PC-9 (cell line): ENCODE measurements at places on chromosomes 7 and 10. TPM values are rescaled to one million over a fixed set of nuclear protein-coding genes. Genes with fewer than 3 reads are reported as not detected.

Gene PCLO
- total RNA-seq: 2.6 and 4.0 TPM in 2 replicates

Gene SYT15B
- total RNA-seq: 0.94 and 1.1 TPM in 2 replicates

Gene SLC25A28
- 17.6 and 17.7 TPM in 2 replicates for total RNA-seq

GRCh38 chr10:35336084-35336831 is at the start of gene CCNY:
CCNY (plus strand) TSS chr10:35336509; CDS start chr10:35337054, 545 bp downstream.
- peak; percentile 67 for DNase-seq

Gene PPP1R17
- not detected in 2 replicates for total RNA-seq

DNA sequence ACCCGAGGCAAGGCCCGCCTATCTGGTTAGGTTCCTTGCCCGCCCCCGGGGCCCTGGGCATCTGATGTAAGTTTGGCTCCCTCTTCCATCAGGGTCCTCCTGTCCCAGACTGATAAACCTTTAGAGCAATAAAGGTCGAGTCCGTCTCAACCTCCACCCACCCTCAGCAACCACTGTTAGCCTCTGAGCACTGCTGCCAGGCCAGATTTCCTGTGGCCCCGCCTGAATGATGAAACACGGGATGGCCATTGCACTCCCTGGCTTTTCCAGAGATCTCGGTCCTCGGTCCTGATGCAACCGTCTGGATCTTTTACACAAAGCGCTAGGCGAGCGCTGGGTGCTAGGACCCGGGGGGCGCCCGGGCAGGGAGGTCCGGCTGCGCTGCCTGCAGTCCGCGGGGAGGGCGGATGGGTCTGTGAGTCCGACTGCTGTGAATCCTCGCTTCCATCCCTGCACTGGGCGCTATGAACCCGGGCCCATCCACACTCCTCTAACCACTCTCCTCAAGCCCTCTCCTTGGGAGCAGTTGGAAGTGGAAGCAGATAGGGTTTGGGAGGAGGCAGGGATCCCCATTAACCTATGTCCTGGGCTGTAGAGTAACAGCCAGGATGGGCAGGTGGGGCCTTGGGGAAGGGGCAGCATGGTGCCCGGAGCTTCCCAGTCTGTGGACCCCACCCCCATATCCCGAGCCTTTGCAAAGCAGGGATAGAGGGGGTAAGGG is 875 bp upstream of the DDIT4 start:
- peak; percentile 93 for DNase-seq

DNA sequence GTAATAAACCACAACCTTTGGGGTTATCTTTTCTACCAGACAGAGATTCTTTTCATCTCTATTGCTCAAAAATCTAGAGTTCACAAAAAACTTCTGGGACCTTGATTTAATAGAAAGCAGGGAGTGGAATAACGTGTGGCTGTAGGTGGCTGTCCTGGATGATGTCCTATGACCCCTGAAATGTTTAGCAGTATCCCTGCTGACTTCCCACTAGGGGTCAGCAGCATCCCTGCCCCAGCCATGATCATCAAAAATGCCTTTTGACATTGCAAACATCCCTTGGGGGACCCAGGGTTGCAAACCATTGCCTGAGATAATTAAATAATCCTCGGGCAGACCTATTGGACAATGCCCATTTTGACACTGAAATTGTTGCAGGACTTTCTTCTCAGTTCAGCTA is 177.1 kb downstream of the USP6NL start:
- DNase-seq: no peak

DNA sequence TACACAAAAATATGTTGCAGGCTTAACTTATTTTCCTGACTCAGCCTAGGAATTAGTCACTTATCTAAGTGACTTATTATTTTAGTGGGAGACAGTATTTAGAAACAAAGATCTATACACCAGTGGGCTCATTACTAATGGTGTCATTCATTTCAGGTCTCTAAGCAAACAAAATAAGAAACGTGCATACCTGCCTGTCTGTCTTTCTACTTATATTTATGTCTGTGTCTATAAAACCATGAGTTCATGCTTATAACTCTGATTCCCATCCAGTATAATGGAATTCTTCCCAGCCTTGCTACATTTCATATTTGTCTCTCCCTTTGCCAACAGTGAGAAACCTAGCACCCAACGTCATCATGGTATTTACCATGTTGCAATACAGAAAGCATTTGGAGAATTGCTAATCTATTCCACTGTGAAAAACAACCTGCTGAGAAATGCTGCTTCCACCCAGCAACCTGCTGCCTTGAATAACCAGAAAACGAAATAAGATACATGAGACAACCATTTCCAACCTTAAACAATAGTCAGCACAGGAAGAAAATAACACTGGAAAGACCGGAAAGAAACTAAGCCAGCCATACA is 501.0 kb downstream of the GLRX3 start:
- no peak for DNase-seq

DNA sequence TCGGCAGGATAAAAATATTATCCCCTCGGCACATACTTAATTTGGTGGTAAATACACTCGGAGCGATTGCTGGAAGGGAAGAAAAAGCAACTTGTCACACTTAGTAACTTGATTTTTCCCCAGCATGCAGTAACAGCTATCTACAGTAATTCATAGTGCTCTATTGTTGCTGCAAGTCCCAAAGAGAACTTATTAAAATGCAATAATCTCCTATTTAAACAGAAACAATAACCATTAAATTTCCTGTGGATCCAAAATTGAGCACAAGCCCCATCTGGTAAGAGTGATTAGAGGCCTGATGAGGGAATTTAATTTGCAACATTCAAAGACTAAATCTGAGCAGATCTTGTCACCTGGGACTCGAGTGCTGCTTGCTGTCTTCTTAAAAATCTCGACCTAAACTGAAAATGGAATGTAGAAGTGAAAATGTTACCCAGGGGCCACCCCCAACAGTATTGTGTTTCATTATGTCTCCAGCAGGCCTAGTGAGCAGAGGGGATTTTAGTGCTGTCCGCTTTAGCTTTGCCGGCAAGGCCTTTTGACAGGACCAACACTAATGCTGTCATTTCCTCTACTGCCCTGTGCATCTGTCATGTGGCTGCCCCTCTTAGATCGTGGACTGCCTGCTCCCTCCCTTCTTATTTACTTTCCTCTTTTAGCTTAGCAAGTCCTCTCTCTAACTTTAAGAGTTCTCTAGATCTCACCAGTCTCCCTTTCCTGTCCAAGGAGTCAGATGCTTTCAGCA is 639.7 kb downstream of the AUTS2 start:
- no peak for DNase-seq

- no peak for DNase-seq
Measured at GRCh38 chr10:76070916-76071315, 639.5 kb downstream of the LRMDA start.

DNA sequence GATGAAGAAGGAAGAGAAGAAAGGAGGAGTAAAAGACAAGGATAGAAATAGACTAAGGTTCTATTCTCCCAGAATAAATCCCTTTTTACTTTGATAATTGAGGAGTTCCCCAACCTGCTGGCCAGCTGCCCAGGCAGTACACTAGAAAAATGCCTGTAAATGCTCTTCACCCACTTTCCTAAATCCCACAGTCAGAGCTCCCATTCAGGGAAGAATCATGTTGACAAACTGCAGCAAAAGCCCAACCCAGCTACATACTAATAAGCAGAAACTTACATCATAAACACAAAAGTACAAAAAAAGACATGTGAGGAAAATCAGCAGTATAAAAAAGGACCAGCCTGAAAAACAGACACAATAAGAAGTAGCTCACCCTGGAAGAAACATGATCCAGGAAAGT is 15.8 kb upstream of the KDM7A start:
- no peak for DNase-seq

DNA sequence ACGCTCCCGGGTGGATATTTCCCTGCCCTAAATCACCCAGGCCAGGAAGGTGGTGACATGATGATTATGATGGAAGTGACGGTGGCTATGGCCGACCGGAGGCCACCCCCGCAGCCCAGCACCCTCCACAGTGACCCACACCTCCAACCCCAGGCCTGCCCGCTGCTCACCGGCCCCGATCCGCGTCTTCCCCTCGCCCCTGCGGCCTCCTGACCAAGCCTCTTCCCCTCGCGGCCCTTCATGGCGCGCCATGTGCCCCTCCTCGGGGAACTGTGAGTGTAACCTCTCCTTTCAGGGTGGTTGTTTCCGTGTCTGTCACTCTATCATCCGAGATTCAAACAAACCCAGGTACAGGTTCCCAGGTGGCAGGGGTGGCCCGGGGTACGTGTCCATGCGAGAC is 78.3 kb downstream of the UNCX start:
- no peak for DNase-seq

Gene SEMA3C
- total RNA-seq: 19.9 and 20.9 TPM in 2 replicates

Gene PRSS37
- not detected in 2 replicates for total RNA-seq

DNA sequence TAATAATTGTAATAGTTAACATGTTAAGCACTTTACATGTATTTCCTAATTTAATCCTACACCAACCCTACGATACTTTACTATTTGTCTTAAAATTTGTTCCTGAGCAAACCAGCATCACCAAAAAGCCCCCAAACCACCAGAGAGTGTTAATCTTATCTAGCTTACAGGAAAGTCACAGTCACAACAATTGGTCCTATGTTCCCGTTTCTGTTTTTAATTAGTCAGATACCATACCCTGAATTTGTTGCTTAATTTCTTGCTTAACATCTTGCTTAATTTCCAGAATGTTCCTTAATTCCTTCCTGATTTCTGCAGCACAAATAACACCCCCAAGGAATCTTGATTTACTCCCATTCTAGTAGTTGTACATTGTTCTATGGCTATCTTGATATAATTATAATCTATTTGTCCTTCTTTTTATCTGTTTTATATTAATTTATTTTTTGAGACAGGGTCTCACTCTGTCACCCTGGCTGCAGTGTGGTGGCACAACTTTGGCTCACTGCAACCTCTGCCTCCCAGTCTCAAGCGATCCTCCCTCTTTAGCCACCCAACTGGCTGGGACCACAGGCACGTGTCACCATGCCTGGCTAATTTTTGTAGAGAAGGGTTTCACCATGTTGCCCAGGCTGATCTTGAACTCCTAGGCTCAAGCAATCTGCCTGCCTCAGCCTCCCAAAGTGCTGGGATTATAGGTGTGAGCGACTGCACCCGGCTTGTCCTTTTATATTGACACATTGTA is 6.6 kb upstream of the PDSS1 start:
- DNase-seq: no peak

GRCh38 chr7:15874774-15875173 is 188.3 kb upstream of the MEOX2 start:
- no peak for DNase-seq

Gene MBL2
- total RNA-seq: not detected in 2 replicates

DNA sequence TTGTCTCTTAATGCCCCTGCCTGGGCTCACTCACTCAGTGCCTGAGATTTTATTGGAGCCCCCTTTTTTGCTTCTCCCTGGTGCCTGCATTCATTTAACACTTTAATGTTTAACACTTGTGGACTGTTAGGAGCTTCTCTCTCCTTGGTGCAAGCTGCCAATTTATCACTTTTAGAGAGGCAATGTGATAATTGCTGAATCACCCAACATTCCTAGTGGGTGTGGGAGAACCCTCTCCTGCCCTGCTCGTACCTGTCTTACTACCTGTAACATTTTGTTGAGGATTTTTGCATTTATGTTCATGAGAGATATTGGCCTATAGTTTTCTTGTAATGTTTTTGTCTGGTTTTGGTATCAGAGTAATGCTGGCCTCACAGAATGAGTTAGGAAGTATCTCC is 13.2 kb downstream of the STAM start:
- DNase-seq: no peak

GRCh38 chr10:124184208-124184830 is 90.9 kb upstream of the CHST15 start:
- no peak for DNase-seq

GRCh38 chr10:53361281-53361680 is 588.7 kb upstream of the MBL2 start:
- DNase-seq: no peak

DNA sequence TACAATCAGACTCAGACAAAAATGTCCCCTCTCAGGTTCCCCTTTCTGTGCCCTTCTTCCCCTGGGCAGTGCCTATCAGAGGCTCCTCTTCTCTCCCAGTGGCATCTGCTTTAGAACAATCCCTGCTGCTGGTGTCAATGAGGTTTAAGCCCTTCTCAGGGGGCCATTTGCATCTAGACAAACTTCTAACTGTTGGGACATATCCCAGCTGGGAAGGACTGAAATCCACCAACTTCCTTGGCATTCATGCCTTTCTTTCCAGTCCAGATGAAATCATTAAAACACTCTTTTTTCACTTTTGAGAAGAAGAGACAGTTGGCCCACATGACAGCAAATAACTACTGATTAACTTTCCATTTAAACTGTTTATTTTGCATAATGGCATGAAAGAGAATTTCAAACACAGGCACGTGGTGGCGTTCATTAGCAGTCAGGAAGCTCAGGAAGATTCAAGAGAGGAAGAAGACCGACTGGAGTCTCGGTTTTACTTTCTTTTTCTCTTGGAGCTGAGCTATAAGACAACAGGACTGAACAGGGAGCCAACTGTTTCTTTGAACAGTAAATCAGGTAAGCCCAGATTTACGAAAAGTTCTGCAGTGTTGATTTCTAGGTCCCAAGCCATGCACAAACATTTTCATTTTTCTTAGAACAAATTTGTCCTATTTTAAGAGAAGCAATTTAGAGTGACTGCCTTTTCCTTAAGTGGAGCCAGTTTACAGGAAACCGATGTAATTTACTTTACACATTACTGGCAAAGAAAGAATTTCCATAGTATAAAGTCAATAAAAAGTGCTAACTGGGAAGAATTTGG is at the start of gene GIMAP2:
TSS of gene GIMAP2 (plus strand) at position 488 of the 811 bp plus-strand sequence. CDS start 1,354 bp downstream, outside the sequence.
- DNase-seq: no peak

DNA sequence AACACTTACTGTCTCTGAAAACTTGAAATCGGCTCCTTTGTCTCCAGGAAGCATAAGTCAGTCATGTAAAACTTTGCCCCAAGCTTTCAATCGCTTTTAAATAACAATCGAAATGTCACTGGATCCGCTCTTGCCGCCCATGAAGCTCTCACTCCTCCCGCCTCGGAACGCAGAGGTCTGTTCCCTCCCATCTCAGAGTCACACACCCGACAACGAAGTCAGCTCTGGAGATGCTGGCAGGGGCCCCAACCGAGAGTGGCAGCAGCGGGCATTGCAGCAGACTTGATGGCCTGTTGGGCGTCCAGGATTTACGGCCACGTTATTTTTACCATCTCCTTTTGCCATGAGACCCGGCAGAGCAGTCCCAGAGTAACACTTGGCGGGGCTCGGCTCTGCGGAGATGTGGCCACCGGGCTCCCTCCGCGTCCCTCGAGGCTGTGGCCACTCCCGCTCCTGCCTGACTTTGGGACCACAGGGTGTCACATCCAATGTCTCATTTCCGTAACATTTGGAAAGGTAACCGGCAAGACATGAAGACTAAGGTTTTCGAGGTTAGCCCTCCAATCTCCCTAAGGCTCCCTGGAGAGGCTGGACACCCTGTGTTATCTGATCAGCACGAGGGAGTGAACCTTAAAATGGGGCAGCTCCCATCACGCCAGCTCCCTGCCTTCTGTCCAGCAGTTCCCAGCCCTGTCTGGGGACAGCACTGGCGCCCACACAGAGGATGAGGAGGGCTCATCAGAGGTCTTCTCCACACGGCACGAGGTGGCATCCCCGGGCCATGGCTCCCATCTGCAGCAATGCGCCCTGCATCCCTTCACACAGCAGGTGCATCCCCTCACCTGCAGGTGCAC is 62.8 kb upstream of the ADGRA1 start:
- DNase-seq: no peak
